NCI-H1417 (cell line): ENCODE measurements at places on chromosomes 7 and 10.

GRCh38 chr7:148042935-148043631 is 547.5 kb upstream of the C7orf33 start:
- DNase-seq, result peak; percentile 16

DNA sequence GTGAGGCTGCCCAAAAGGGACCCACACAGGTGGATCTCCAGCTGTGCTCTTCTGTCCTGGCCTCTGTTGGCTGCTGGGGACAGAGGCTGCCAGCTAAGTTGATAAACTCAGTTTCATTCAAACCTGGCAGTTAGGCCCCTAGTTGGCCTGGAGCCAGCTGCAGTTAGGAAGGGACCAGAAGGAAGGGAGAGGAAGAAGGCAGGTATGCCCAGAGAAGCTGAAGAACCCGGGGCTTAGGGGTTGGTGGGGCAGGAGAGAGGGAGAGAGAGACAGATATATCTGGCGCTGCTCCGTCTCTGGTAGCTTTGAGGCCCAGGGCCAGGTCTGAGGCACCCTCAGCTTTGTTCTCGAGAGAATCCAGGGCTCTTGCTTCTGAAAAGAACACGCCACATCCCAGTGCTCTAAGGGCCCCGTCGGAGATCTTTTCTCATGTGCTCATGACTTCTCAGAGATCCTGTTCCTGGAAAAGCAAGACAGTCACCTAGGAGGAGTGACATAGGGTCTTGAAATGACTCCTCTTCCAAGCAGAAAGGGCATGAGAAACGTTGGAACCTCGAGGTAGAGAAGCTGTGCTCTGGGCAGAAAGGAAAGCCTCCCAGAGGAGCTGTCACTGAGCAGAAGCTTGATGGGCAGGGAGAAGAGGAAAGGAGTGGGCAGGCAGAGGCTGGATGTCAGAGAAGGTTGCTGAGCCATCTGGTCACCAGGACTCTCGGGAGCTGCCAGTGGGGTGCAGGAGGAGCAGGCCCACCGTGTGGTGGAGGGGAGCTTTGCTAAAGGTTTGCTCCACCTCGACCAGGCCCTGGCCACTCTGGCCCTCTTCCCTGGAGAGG is 153.6 kb downstream of the ARHGAP21 start:
- DNase-seq, result no peak

- no peak for DNase-seq
Observed at GRCh38 chr7:29600661-29601060, 37.0 kb downstream of the PRR15 start.

DNA sequence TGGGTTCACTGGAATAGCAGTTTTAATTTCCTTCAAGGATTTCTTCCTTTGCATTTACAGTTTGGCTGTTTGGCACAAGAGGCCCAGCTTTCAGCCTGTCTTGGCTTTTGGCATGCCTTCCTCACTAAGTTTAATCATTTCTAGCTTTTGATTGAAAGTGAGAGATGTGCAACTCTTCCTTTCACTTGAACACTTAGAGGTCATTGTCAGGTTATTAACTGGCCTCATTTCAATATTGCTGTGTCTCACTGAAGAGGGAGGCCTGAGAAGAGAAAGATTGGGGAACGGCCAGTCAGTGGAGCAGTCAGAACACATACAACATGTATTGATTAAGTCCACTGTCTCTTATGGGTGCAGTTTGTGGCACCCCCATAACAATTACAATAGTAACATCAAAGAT is 33.9 kb downstream of the PTTG1IP2 start:
- DNase-seq, result no peak

DNA sequence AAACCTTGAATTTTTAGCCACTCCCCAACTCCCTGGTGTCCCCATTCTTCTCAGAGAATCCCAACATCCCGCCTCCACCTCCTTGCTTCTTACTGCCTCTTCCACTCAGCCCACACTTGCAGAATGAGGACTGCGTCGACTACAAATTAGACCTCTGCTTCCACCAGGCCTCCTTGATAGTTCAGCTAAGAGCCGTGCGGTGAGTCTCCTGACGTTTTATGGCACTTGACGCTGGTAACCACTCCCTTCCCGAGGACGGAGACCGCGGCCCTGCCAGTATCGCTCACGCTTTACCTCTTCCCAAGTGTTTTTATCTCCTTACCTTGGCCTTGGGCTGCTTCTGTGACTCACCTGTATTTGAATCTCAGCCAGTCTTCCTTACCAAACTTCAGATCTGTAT is 31.1 kb downstream of the RBM17 start:
- no peak for DNase-seq

DNA sequence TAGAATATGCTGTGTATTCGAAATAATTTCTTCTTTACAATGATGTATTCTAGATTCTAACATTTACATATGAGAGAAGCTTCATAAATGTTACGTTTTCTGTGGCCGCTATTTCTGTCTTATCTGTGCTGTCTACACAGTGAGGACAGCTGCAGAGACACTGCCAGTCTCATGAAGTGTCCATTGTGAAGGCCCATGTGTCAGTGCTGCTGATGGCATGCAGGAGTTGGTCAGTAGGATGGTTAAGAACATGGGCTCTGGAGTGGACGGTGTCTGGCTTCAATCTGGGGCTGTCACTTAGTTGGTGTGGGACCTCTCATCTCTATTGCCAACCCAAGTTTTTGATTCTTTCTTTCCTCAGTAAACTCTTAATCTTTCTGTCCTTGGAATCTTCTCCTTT is 137.3 kb downstream of the SDK1 start:
- no peak for DNase-seq

DNA sequence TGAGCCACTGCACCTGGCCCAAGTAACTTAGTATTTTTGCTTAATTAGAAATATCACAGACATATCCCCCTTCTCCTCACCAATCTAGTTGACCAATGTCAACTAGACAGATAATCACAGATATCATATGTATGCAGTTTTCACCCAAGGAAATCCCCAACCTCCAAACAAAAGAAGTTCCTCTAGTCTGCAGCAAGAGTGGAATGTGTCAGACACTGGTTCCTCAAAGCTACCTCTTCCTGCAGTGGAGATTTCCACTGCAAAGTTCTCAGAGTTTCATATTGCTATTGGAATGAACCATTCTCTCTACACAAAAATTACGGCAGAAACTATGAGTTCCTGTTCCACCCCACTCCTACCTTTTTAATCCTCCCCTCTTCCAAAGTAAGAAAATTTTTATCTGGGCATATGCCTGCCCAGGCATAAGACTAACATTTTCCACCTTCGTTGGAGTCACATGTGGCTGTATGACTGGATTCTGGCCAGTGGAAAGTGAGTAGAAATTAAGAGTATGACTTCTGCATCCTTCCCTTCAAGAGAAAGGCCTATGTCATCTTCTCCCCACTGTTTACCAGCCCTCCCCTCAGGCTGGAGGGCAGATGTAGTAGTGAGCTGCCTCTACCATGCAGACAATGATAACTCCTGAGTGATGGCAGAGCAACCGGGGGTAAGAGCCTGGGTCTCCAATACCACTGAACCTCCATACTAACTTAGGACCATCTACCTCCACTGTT is 103.0 kb downstream of the MYOF start:
- DNase-seq, result no peak

DNA sequence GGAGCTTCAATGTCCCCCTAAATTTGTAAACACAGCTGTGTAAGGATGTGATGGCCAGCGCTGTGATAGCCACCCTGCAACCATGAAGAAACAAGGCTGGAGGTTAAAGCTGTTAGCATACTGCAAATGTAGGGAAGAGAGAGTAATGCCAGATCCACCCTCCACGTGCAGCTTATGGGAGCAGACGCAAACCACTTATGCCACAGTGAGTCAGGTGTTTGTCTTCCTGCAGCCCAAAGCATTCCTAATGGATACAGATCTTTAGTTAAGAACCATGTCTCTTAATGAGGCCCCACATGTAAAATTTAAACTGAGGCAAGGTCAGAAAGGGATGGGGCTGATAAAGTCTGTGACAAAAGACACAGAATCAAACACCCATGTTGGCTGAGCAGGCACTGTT is 13.6 kb upstream of the MYL7 start:
- no peak for DNase-seq

- no peak for DNase-seq
Observed at GRCh38 chr10:125083576-125083920, 76.8 kb downstream of the CTBP2 start.

DNA sequence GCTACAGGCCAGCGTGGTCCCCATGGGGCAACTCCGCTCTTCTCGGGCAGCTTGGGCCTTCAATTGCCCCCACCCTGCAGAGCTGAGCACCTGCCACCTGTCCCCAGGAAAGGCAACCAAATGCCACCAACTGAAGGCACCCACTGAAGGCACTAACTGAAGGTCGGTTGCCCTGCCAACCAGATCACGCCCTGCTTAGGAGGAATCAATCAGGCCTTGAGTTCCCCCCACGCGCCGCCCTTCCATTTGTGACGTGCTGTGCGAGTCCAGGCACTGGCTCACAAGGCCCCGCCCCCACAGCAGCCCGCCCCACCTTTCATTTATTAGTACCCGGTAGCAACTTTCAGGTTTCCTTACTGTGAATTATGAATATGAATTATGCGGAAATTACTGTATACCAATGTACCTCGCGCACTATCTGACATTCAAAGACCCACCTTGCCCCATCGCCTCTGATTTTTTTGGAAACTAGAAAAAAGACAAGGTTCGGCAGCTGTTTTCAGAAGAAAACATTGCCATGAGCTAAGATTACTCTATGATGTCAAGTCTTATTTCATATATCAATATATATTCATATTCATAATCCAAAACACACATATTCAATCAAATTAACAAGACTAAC is 83.6 kb upstream of the ABI1 start:
- peak; percentile 2 for DNase-seq

- no peak for DNase-seq
Observed at GRCh38 chr10:95440756-95441546, 120.2 kb downstream of the SORBS1 start.

GRCh38 chr7:96248405-96248804 is 73.5 kb downstream of the SLC25A13 start:
- peak; percentile 58 for DNase-seq
